ENCODE measurements at places on chromosomes 1 and 21. TPM values are rescaled to one million over a fixed set of nuclear protein-coding genes. Genes with fewer than 3 reads are reported as not detected.

SMPDL3B gene
- total RNA-seq: 62.4 TPM

TTLL7 gene
- total RNA-seq: 2.8 TPM

SPRR2G gene
- total RNA-seq: not detected

LCE1F gene
- total RNA-seq: not detected

FAM110D gene
- 0.85 TPM for total RNA-seq

SLC2A5 gene
- 10.4 TPM for total RNA-seq

PKNOX1 gene
- 12.4 TPM for total RNA-seq

F13B gene
- not detected for total RNA-seq

BMP8B gene
- 11.1 TPM for total RNA-seq

MYBPH gene
- not detected for total RNA-seq

CD1E gene
- not detected for total RNA-seq

NBPF6 gene
- 0.34 TPM for total RNA-seq

TMCO1 gene
- 216 TPM for total RNA-seq

ALG14 gene
- total RNA-seq: 9.8 TPM

ACTL8 gene
- total RNA-seq: 0.21 TPM

KIRREL1 gene
- 9.2 TPM for total RNA-seq

OLIG2 gene
- not detected for total RNA-seq

PDXK gene
- 144 TPM for total RNA-seq

CLEC20A gene
- total RNA-seq: not detected

THEMIS2 gene
- 6.7 TPM for total RNA-seq

PANK4 gene
- total RNA-seq: 32.6 TPM

KRTAP6-1 gene
- not detected for total RNA-seq

BATF3 gene
- total RNA-seq: 1.1 TPM

DMRTA2 gene
- total RNA-seq: not detected

MIXL1 gene
- 0.34 TPM for total RNA-seq

FGR gene
- 2.2 TPM for total RNA-seq

INKA2 gene
- 6.2 TPM for total RNA-seq

NBPF4 gene
- total RNA-seq: not detected

DLGAP3 gene
- total RNA-seq: 0.24 TPM

CD5L gene
- total RNA-seq: not detected

ZNF683 gene
- total RNA-seq: not detected

CLDN8 gene
- 89.0 TPM for total RNA-seq

RALGPS2 gene
- total RNA-seq: 36.3 TPM

TAS1R1 gene
- total RNA-seq: not detected

S100A2 gene
- total RNA-seq: 1.1 TPM

LCE1B gene
- total RNA-seq: not detected

OLFM3 gene
- 0.18 TPM for total RNA-seq

RGS18 gene
- 1.7 TPM for total RNA-seq

MTARC2 gene
- total RNA-seq: 40.0 TPM

Measured in left colon (tissue), 2 donors.